NCI-H460 (cell line): ENCODE measurements at places on chromosomes 3 and 15.
A peak's percentile ranks its signal among the peaks of the same experiment; 100 is the strongest.

- no peak for DNase-seq
Measured at GRCh38 chr3:185995352-185995751, 57.5 kb upstream of the TRA2B start.

DNA sequence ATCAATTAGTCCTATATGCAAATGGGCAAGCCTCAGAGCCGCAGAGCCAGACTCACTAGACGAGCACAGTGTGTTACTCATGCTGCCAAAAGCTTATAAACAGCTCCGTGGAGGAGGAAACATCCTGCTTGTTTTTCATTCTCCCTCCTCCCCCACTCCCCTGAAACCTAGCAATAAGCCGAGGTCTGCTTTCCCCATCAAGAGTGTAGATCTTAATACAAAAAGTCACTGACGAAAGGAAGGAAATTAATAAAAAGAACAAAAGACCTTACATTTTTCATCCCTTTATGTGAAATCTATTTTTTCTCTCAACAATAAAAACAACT, 88.5 kb downstream of the XXYLT1 start:
- DNase-seq, result no peak

GRCh38 chr15:39543651-39544050, 37.2 kb upstream of the THBS1 start:
- DNase-seq, result no peak

DNA sequence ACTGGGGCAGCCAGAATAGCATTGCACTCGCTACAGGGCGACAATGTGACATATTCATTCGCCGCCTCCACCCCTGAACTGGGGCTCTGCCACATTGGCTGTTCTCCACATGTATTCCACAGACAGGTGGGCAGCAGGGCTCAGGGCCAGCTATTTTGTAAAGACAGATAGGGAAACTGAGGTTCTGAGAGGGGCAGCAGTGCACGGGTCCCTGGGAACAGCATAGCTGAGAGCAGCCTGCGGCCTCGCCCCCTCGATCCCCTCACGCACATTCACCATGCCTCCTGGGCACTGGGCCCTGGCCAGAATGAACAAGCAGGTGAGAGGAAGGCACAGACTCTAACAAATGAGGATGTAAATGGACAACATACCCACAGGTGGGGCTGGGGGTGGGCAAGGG, 75.0 kb upstream of the SPATA12 start:
- no peak for DNase-seq

DNA sequence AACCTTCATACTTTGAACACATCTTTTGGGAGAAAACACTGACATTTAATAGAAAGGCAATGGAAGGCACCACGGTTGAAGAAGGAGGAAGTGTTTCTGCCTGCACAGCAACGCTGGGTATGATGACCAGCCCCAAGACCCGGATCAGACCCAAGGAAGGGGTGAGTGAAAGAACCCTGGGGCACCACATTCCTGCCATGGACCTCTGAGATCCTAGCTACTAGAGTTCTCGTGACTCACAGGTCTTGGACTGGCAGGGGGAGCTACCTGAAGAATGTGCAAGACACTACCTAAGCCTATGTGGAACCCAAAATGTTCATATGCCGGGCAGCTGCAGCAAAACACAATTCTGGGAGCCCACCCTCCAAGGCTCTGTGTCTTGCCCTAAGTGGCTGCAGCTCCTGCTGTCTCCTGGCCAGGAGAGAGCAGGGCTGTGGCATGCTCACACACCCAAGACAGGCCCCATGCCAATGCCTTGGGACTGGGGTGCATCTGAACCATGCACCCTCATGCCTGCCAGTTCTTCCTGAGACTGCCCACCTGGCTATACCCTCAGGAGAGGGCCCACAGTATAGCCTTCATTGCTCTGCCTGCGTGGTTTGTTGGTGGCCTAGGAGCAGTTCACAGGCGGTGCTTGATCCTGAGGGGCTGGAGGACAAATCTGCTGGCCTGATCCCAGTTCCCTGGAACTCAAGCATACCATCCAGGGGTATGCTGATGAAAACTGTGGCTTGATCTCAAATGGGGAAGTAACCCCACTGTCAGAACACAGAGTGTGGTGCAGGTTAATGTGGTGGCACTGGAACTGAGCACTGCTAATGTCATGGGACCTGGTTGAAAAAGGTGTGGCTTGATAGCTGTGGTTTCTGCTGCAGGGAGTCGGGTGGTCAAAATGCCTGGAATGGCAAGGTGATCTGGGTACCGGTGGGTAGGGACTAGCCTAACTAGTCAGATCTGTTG, 353.3 kb upstream of the ARHGEF26 start:
- no peak for DNase-seq

DNA sequence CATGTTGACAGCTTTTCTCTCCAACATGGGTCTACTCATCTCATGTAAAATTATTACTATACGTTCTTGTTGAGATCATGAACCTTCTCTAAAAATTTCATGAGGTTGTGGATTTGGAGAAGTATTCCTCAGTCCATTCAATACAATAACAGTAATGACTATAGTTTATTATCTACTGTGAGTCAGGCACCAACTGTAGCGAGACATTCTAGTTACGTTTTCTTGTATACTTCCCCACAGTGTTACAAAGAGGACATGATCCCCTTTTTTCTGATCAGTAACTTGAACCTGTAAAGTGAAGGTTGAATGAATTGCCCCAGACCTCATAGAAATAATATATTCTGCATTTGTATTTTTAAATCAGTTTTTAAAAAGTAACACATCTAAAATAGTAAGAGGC, 76.4 kb downstream of the AKAP13 start:
- no peak for DNase-seq

DNA sequence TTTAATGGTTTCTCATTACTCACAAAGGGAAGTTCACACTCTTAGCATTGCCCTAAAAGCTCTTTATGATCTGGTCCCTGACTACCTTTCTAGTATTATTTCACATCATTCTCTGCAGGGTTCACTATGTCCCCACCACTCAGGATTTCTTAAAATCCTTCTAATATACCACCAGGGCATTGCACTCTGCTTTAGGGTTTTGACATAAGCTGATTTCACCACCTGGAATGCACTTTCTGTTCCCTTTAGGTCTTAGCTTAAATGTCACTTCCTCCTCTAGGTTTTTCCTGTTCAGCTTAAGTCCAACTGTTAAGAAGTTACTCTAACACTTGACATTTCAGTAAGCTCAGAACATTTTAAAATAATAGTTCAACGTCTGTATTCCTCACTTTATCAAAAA, 81.7 kb downstream of the HCN4 start:
- DNase-seq, result no peak

DNA sequence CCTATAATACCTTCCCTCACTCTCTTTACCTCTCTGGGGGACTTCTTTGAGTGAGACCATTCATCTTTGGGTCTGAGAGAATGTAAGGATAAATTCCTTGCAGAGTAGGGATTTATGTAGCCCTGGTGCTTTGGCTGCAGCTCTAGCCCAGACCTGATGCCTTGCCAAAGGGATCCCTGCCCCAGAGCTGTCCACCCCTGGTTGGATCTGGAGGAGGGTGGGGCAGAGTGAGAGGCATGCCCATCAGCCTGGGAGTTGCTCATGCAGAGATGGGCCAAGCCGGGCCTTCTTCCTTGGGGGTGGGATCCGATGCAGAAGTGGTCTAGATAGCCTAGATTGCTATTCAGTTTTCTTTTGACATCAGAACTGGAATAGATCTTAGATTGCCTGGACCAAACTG, 31.5 kb downstream of the RTP1 start:
- no peak for DNase-seq

- DNase-seq, result no peak
Measured at GRCh38 chr15:57398336-57398735, 22.0 kb downstream of the CGNL1 start.

DNA sequence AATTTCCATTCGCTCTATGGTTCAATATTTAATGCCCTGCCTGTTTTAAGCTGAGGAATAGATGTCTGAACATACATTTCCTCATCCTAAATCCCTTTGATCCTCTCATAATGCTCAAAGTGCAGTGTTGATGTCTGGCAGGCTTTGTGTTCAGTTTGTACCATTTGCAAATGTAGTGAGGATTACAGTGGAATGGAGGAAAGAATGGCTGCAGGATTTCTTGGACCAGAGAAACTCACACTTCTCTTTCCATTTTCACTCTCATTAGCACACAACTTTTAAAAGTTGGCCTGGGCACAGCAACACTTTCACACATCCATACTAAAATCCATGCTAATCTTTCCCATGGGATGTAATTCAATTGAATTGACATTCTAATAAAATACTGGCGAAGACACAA, 28.6 kb upstream of the THRB start:
- no peak for DNase-seq

- DNase-seq, result no peak
Measured at GRCh38 chr3:152865668-152866245, 30.8 kb downstream of the P2RY1 start.

DNA sequence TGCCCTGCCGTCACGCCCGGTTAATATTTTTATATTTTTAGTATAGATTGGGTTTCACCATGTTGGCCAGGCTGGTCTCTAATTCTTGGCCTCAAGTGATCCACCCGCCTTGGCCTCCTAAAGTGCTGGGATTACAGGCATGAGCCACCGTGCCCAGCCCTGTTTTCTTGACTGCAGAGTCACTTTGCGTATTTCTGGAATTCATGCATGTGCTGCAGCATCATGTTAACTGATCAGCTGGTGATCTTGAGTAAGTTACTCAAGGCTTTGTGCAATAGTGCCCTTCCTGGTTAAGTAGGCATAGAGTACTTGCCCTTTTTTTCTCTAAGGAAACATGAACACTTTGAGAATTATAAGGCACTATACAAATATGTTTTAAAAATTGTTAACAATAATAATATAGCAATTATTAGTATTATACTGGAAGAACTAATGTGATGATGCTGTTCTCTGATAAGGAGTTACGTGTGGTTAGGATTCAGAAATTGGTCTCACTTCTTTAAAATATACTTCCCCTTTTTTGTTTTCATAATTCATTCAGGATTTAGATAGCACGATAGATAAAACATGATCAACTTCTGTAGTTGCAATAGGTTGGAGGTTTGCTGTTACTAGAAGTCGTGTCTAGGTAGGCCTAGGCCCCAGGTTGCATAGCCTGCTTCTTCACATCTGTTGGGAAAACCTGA, 33.6 kb downstream of the GPR171 start:
- no peak for DNase-seq

DNA sequence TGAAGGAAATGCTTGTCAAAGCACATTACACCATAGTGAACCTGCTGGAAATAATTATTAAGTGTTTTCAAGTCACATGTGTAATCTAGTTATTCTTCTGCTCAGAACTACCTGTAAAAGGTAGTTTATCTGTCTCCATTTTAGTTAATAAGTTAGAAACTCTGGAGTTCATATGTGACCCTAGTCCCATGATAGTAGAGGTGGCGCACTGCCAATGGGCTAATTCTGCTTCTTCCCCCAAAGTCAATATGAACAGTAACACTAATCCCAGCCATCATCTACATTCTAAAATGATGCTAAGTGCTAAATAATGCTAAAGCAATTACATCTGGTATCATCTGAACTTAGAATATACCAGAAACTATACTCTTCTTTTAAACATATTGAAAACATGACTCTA, 361.0 kb upstream of the NECTIN3 start:
- no peak for DNase-seq

GRCh38 chr3:172816281-172816680, 65.8 kb downstream of the ECT2 start:
- no peak for DNase-seq

DNA sequence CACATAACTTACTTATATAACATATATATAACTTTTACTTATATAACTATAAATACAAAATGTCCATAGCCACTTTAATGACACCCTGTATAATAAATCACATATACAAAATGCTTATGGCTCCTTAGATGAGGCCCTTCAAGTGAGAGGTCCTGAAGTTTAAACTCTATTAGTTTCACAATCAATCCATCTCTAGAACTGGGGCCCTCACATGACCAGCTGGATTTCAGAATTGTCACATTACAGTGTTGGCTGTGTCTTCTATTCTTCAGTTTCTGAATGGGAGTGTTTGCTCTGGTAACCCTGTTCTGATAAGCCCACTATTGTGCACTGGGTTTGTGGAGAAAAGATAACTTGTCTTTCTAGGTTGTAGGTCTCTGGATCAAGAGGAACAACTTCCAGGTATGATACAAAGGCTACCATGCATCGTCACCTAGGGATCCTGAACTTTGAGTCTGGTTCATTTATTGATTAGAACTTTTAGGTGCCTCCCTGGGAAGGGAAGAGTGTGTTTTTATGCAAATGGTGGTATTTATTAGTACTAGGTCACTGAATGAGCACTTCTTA, 107.9 kb downstream of the DNAH12 start:
- DNase-seq, result no peak

DNA sequence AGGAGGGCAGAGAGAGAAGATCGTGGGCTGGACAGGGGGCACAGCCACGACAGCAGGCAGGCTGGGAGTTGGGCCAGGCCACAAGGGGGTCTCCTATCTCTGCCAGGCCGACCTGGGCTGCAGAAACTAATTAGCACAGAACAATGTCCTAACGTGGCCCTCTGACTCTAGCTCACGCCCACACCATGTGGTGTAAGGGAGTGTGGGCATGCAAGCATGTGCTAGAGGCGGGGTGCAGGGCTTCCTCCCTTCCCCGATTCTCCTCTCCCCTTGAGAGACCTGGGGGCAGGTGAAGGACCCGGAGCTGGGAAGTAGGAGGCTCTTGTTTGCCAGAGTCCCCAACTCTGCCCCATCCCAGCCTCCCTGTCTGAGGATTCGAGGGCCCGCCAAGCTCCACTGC, 65.5 kb downstream of the LINGO1 start:
- no peak for DNase-seq

DNA sequence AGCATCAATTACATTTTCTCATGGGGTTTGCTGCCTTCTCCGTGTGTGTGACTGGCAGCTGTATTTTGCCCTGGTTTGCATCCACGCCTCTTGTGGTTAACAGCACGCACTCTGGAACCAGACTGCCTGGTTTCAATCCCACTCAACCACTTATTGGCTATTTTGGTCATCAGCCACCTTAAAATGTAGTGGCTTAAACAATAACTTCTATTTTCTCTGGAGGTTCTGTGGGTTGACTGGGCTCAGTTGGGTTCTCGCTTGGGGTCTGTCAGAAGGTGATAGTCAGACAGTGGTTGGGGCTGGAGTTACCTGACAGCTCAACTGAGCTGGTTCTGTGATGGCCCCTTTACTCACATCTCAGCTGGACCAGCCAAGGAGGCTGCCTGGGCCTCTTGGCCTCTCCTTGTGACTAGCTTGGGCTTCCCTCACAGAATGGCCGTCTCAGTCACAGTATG, 36.8 kb downstream of the EHD4 start:
- no peak for DNase-seq

- DNase-seq, result no peak
Measured at GRCh38 chr3:10515884-10516495, 10.6 kb upstream of the ATP2B2 start.

DNA sequence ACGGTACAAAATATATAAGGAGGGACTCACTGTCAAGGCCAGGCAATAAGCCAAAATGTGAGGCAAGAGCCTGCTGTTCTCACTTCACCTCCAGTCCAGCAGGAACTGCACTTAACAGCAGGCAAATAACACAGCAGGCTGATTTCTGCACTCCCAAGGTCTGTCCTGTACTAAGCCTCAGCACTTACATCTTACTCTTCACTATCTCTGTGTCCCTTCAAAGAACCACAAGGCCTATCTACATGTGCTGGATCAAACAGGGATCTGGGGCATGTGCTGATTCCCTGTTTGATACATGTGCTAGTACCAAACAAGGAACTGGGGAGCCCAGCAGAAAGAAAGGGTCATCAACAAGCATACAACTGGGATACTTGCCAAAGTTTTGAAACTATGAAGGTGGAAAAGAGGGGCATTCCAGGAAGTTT, 22.2 kb downstream of the UACA start:
- peak; percentile 68 for DNase-seq

- DNase-seq, result no peak
Measured at GRCh38 chr3:75300606-75301005, 363.5 kb upstream of the FRG2C start.
